Hematopoietic multipotent progenitor cell (in vitro differentiated cells): ENCODE measurements at places on chromosomes 6 and 20. TPM values are rescaled to one million over a fixed set of nuclear protein-coding genes. Genes with fewer than 3 reads are reported as not detected.

GRCh38 chr20:39623584-39624234, 661.6 kb downstream of the DHX35 start:
- DNase-seq, result no peak

GRCh38 chr6:296151-297122, 4.2 kb downstream of the DUSP22 start:
- DNase-seq, result peak; percentile 53

DNA sequence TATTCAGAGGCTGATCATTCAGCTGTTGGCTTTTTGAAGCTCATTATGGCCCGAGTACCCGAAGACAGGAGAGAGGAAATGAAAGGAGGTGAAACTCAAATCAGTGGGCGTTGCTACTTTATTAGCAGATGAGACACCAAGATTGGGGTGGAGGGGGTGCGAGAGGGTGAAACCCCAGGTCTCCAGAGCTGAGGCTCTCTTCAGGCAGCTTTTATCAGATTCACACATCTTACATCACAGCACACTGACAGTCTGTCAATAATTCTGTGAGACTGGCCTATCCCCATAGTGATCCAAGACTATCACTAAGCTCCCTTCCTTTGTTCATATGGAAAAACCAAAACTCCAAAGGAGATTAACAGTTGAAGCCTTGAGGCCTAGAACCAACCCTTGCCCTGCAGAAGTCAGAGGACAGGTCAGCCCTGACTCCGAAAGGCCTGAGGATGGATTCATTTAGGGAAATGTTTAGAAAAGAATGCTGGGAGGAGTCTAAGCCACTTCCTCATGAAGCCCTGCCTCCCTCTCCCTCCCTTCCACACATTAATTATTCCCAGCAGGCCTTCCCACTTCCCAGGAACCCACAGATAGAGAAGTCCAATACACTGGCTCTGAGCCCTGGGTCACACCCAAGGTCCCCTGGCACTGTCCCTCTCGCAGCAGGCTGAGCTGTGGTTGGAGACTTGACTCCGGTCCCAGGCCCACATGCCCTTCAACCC, 23.2 kb downstream of the TRERF1 start:
- DNase-seq, result no peak

- DNase-seq, result no peak
Observed at GRCh38 chr6:3473773-3474172, 16.9 kb upstream of the SLC22A23 start.

GRCh38 chr6:152453421-152453820, 183.7 kb downstream of the SYNE1 start:
- no peak for DNase-seq

GRCh38 chr6:38815250-38815649, 100.1 kb downstream of the DNAH8 start:
- DNase-seq, result no peak

DNA sequence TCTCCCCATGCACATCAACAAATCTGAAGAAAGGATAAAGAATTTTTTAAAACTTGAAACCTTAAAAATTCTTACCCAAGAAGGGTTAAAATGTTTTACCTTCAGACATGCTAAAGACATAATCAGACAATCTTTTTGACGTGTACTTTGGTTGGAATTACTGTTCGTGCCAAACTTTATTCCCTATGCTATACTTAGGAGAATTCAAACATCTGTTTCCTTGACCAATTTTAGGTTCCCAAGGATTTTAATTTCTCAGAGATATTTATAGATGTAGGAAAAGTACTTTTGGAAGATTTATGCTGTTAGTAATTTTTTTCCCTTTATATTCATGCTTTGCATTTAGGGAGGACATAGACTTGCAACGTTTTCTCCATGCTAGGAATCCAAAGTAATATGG, 108.4 kb downstream of the AFG1L start:
- DNase-seq, result no peak

DNA sequence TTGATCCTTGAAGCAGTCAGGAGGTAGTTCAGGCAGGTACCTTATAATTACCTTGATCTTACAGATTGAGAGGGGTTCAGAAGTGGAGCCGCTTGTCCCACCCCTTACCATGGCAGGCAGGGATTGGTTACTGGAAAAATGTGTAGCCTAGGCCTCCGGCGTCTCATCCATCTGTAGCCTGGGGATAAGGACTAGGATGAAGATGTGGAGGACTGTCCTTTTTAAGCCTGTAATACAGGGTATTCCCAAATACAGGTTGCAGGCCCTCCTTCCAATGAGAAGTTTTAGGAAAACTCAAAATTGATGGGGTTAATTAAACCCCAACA, 2.8 kb downstream of the HMGA1 start:
- DNase-seq, result no peak

DNA sequence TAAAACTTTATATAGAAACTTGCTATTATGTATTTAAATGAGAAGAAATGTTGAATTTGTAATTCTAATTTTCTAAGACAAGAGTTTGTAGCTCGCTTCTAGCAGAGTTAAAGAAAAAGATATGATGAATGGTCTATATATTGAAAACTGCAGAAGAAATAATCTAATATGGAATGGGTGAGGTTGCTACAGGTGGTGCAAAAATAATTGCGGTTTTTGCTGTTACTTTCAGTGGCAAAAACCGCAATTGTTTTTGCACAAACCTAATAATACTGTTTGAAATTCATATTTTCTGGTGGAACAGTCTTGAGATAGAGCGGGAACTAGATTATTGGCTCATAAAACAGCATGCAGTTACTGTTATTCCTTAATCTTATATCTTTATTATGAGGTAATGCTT, 23.9 kb downstream of the EYA4 start:
- DNase-seq, result no peak

DNA sequence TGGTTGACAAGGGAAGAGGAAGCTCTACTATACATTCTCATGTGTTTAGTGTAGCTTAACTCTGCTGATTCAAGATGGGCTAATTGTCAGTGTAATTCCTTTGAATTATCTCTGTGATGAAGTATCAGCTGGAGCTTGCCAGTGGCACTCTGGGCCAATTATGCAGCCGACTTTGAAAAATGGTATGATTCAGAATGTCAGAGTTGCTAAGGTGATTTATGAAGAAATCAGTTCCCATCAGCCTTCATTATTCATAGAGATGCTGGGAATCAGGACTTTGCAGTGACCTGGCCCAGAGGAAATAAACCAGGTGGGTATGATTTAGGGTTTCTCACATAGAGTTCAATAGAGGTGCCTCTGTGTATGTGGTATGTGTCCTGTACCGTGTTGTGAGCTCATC, 33.4 kb downstream of the KCNS1 start:
- DNase-seq, result no peak

- DNase-seq, result no peak
Observed at GRCh38 chr20:50810842-50811241, 16.0 kb downstream of the BCAS4 start.

- DNase-seq, result no peak
Observed at GRCh38 chr6:141594874-141595273, 537.9 kb upstream of the GJE1 start.

The PREX1 gene
- total RNA-seq, result 92.6 TPM

The HLA-DOB gene
- 1.3 TPM for total RNA-seq

The OPRM1 gene
- under 0.01 TPM for total RNA-seq

The DACT2 gene
- total RNA-seq, result not detected

The PHIP gene
- 19.9 TPM for total RNA-seq
